ENCODE measurements at places on chromosomes 13 and 19. TPM values are rescaled to one million over a fixed set of nuclear protein-coding genes. Genes with fewer than 3 reads are reported as not detected.

The RASGRP4 gene
- total RNA-seq = 1.9 TPM

The NLRP11 gene
- total RNA-seq = not detected

- H3K27ac ChIP-seq = no peak overlapping the region
- H3K4me3 ChIP-seq = no peak overlapping the region
- no peaks in the 10 kb centered on the region for H3K36me3 ChIP-seq
- H3K4me1 ChIP-seq = no peaks in the 10 kb centered on the region
- peaks cover 31% of the 10 kb centered on the region for H3K27me3 ChIP-seq
These were observed 211.7 kb upstream of the STARD13 start for GRCh38 chr13:33497146-33497845.

- peaks cover 16% of the 10 kb centered on the region for H3K27me3 ChIP-seq
- no peak overlapping the region for H3K27ac ChIP-seq
- H3K4me1 ChIP-seq = peaks cover 6% of the 10 kb centered on the region
- no peaks in the 10 kb centered on the region for H3K36me3 ChIP-seq
- H3K4me3 ChIP-seq = no peak overlapping the region
These were observed 7.8 kb downstream of the ISOC2 start for GRCh38 chr19:55453511-55454260.

- peaks cover 2% of the 10 kb centered on the region for H3K4me1 ChIP-seq
- H3K27me3 ChIP-seq = no peaks in the 10 kb centered on the region
- H3K36me3 ChIP-seq = no peaks in the 10 kb centered on the region
- DNase-seq = no peak
These were observed 36.3 kb upstream of the LSM14A start for GRCh38 chr19:34135821-34136611.

- H3K27me3 ChIP-seq = no peaks in the 10 kb centered on the region
- H3K27ac ChIP-seq = no peak overlapping the region
- no peaks in the 10 kb centered on the region for H3K4me1 ChIP-seq
- no peak for DNase-seq
These were observed 354.9 kb downstream of the PCDH9 start for GRCh38 chr13:66875264-66875663.

GRCh38 chr19:55383279-55384130 is 587 bp downstream of the TMEM238 start:
- DNase-seq = no peak
- H3K36me3 ChIP-seq = peaks cover 11% of the 10 kb centered on the region
- peak overlapping the region; percentile 80 for H3K27ac ChIP-seq
- peak overlapping the region; percentile 68 for H3K4me3 ChIP-seq
- H3K27me3 ChIP-seq = no peaks in the 10 kb centered on the region
- H3K4me1 ChIP-seq = peaks cover 47% of the 10 kb centered on the region

DNA sequence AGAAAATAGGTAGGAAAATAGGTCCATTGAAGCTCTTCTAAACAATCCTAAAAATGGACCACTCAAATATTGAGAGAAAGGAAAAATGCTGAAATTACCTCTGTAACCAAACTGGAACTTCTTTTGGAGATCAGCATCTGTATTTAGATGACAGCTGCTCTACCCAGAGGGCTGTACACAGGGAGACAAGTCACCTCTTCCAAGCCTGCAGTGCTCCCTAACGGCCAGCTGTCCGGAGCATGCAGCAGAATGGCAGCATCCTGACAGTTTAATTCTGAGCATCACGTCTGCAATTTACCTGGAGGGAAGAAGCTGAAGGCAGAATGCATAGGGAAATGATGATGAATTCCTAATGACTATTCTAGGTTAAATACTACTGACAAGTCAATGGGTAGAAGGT is 62.8 kb upstream of the DIAPH3 start:
- no peak overlapping the region for H3K27ac ChIP-seq
- no peak overlapping the region for H3K4me3 ChIP-seq
- peaks cover 5% of the 10 kb centered on the region for H3K27me3 ChIP-seq
- H3K4me1 ChIP-seq = no peaks in the 10 kb centered on the region
- DNase-seq = no peak

Measured in natural killer cell treated with Interleukin-12 subunit alpha and Interleukin-12 subunit beta and Interleukin-15 and Interleukin-18, amount 100 ng/mL, for 72 hours (primary cell).